Activated naive CD4-positive, alpha-beta T cell treated with Interleukin-2 at 50 U/mL for 16 hours (primary cell): ENCODE measurements at places on chromosomes 2 and 18.

- no peak for DNase-seq
Observed at GRCh38 chr2:236176417-236176816, 8.2 kb upstream of the GBX2 start.

DNA sequence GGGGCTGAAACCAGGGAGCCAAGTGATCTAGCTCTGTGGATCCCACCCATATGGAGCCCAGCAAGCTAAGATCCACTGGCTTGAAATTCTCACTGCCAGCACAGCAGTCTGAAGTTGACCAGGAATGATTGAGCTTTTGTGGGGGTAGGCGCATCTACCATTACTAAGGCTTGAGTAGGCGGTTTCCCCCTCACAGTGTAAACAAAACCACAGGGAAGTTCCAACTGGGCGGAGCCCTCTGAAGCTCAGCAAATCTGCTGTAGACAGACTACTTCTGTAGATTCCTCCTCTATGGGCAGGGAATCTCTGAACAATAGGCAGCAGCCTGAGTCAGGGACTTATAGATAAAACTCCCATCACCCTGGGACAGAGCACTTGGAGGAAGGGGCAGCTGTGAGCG, 96.7 kb downstream of the CCDC148 start:
- no peak for DNase-seq

- no peak for DNase-seq
Observed at GRCh38 chr2:237324405-237324831, 89.5 kb downstream of the COL6A3 start.

- no peak for DNase-seq
Observed at GRCh38 chr2:231683292-231684235, 24.8 kb upstream of the PTMA start.
